ENCODE measurements at places on chromosomes 4 and X.

- no peak for DNase-seq
These were observed 41.3 kb upstream of the CCKAR start for GRCh38 chr4:26531491-26532116.

GRCh38 chr4:8182858-8183725 is 16.0 kb upstream of the SH3TC1 start:
- no peak for DNase-seq

- no peak for DNase-seq
These were observed 211.6 kb downstream of the PARM1 start for GRCh38 chr4:75144475-75144874.

DNA sequence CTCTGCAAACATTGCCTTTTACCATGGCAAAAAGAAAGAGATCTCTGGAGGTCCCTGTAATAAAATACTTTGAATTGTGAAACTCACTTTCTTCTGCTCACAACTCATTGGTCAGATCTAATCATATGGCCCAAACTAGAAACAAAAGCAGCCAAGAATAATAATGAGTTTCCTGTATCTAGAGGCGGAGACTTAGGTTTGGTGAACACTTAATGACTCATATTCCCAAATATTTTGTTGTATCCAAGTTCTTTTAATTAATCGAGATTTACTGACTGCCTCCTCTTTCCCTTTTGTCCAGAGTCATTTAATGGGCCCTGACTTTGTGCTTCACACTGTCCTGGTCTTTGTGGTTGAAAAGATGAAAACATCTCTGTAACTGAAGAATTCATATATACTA is 190.6 kb downstream of the CCSER1 start:
- DNase-seq: no peak

DNA sequence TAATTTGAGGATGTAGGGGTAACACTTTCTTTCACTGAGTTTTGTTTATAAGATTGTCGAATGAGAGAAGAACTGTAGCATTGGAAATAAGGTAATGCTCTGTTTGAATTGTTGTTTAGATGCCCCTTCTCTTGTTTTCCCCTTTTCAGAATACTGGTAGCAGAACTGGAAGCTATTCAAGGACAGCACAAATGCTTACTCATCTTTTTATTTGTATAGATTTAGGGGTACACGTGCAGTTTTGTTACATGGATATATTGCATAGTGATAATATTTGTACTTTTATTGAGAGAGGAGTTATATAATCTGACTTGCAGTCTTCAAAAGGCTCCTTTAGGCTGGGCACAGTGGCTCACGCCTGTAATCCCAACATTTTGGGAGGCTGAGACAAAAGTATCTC is 145.4 kb upstream of the HAND2 start:
- no peak for DNase-seq

GRCh38 chrX:155544881-155545280 is 67.9 kb downstream of the TMLHE start:
- DNase-seq: no peak

- DNase-seq: no peak
These were observed 232.4 kb downstream of the MAML3 start for GRCh38 chr4:139921429-139922184.

All from stimulated activated CD4-positive, alpha-beta T cell treated with anti-CD3 and anti-CD28 coated beads, Interleukin-1b, Interleukin-23, amount 100 ng/mL, for 1 hour (primary cell).